ENCODE measurements at places on chromosomes 1 and 21. TPM values are rescaled to one million over a fixed set of nuclear protein-coding genes. Genes with fewer than 3 reads are reported as not detected.
A peak's percentile ranks its signal among the peaks of the same experiment; 100 is the strongest.

DNA sequence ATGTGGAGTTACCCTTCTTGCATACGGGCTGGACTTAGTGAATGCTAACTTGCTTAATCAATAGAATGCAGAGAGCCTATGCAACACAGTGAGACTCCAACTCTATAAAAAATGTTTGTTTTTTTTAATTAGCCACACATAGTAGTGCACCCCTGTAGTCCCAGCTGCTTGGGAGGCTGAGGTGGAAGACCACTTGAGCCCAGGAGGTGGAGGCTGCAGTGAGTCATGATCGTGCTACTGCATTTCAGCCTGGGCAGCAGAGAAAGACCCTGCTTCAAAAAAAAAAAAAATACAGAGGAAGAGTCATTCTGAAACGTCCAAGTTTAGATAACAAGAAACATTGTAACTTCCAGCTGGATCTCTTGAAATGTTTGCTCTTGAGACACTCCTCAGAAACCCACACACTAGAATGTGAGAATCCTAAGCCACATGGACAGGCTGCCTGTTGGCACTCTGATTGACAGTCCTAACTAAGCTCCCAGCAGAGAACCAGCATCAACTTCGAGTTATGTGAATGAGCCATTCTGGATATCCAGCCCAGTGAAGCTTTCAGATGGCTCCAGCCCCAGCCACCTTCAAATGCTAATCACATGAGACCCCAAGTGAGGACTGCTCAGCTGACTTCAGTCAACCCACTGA lies 20.0 kb upstream of the CAP1 start:
- no peaks in the 10 kb centered on the region for H3K4me1 ChIP-seq
- H3K27ac ChIP-seq: no peak overlapping the region
- H3K36me3 ChIP-seq: no peaks in the 10 kb centered on the region
- no peak overlapping the region for H3K4me3 ChIP-seq
- peak; percentile 35 for DNase-seq

DNA sequence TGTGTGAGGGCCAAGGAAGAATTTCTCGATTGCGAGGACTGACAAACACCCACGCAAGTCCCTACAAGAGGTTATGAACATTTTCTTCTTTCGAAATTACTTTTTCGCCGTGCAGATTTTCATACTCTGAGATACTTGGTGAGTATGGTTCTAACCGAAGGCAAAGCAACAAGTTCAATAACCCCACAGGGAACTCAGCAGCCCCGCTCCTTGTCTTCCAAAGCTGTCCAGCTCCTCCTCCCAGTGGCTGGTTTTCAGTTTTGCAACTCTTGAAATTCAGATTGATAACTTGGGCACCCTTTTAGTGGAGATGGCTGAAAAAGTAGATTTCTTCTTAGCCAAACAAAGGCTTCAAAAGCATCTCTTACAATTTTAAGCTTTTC lies 154.4 kb downstream of the SETD4 start:
- H3K36me3 ChIP-seq: no peaks in the 10 kb centered on the region
- no peak for DNase-seq
- H3K27me3 ChIP-seq: no peaks in the 10 kb centered on the region
- no peak overlapping the region for H3K27ac ChIP-seq

GRCh38 chr1:116572771-116573430 lies 2.1 kb upstream of the CD58 start:
- no peak overlapping the region for H3K4me3 ChIP-seq
- H3K36me3 ChIP-seq: no peaks in the 10 kb centered on the region
- no peak for DNase-seq
- peaks cover 2% of the 10 kb centered on the region for H3K4me1 ChIP-seq

GRCh38 chr21:34335316-34335715 lies 28.5 kb upstream of the KCNE2 start:
- DNase-seq: no peak
- H3K27me3 ChIP-seq: no peaks in the 10 kb centered on the region
- H3K36me3 ChIP-seq: no peaks in the 10 kb centered on the region
- H3K4me3 ChIP-seq: no peak overlapping the region

DNA sequence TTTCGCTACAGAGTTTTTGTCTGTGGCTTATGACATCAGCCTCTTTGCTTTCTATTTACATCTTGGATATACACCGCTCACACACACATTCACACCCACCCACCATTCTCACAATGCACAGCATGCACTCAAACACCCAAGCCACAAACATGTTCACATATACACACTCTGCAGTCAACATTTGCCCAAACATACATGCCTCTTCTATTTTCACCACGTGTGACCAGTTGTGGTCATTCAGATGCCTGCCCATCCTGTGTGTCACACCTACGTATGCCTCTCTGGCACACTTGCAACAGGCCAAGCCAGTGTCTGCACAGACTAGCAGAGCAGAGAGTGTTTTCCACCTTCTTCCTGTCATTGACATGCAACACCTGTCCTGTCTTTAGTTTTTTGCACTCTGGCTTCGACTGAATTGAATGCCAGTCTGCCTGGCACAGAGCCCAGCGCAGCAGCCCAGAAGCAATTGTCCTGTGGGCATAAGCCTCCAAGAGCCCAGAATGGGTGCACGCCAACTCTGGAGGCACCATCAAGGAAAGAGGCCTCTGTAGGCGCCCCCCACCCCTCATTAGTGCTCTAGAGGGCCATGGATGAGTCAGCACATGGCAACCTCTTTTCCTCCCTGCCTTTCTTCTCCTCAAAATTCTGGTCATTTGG lies 37.7 kb upstream of the LRRN2 start:
- no peaks in the 10 kb centered on the region for H3K4me1 ChIP-seq
- H3K4me3 ChIP-seq: no peak overlapping the region
- no peak for DNase-seq
- no peaks in the 10 kb centered on the region for H3K27me3 ChIP-seq

DNA sequence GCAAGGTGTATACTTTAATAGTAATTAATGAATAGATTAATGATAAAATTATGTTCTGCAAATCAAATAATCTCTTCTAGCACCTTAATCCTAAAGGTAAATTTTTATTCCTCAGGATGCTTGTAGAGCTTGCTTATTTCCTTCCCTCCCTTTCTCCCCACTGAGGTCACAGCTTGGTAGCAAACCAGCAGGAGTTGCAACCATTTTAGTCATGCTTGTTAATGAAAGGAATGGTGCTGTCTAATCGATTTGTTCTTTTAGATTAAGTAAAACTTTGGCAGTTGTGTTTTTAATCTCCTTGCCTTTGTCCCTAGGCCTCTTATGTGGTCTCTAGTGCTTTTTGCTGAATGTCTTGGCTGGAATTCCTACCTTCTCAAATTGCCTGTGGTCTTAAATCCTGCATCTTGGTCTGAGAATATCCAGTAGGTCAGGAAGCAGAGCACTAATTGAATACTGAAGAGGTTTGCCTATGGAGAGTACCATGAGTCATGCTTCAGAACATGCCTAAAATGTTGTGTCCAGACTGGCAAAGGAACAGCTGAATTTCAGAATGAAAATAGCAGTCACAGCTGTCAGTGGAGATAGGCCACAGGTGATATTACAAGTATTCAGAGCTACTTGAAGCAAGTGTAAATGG lies 36.3 kb upstream of the RWDD3 start:
- peak; percentile 50 for DNase-seq
- no peak overlapping the region for H3K4me3 ChIP-seq
- peak overlapping the region; percentile 55 for H3K27ac ChIP-seq
- H3K27me3 ChIP-seq: no peaks in the 10 kb centered on the region
- no peaks in the 10 kb centered on the region for H3K36me3 ChIP-seq

DNA sequence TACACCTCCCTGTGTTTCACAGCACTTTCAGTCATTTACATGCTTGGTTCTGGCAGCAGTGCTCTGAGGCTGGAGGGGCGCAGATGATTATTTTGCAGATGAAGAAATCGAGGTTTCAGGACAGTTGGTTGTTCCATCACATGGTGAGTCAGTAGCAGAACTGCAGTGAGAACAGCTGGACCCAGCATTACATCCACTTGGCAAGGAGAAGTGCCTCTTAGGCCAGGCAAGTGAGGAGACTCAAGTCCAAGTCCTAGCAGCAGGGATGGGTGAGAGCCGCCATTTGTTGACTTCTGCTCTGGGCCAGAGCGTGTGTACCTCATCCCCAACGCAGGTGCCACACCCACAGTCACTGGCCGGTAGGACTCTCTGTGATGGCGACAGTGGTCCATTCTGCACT lies 26.8 kb upstream of the EPHA8 start:
- no peak overlapping the region for H3K4me3 ChIP-seq
- H3K4me1 ChIP-seq: no peaks in the 10 kb centered on the region
- peak; percentile 26 for DNase-seq
- H3K36me3 ChIP-seq: 0 out of 2 replicates have a peak, but pooled peaks cover 1% of the 10 kb centered on the region
- peaks cover 1% of the 10 kb centered on the region for H3K27me3 ChIP-seq
- no peak overlapping the region for H3K27ac ChIP-seq

GRCh38 chr21:41328660-41329607 lies 12.3 kb downstream of the FAM3B start:
- H3K36me3 ChIP-seq: no peaks in the 10 kb centered on the region
- H3K4me3 ChIP-seq: no peak overlapping the region
- H3K27ac ChIP-seq: no peak overlapping the region
- H3K4me1 ChIP-seq: no peaks in the 10 kb centered on the region
- peak; percentile 35 for DNase-seq

DNA sequence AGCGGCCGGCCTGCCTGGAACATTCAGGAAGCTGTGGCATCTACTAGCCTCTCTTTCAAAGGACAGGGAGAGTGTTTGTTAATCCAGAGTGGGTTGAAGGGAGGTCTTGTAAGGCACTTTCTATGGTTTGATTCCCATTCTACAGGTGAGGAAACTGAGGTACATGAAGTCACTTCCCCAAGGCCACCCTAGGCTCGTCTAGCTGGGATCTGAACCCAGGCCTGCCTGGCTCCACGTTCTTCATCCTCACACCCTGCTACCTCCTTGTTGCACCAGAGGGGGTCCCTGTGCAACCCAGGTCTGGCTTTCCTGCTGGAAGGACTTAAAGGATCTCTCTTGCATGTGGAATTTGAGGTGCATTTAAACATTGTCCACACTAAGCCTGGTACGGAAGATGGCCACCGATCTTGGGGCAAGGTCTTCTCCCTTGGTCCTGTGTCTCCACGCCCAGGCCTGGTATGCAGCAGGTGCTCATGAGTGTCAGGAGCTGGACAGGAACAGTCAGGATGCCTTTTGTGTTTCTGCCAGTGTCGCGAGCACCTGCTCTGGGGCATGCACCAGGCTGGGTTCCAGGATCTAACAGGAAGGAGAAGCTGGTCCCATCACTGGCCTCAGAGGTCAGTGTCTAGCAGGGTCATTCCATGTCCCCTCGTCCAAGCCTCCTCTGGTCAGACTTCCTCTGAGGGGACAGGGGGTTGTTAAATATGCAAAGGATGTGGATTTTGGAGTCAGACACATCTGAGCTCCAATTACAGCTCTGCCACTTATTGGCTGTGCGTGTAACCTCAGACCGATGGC lies 103.2 kb upstream of the RUNX3 start:
- no peaks in the 10 kb centered on the region for H3K36me3 ChIP-seq
- no peaks in the 10 kb centered on the region for H3K27me3 ChIP-seq
- DNase-seq: no peak
- H3K4me3 ChIP-seq: no peak overlapping the region
- no peaks in the 10 kb centered on the region for H3K4me1 ChIP-seq

TGFB2 gene
- total RNA-seq: 5.3 TPM

KCNK2 gene
- 86.9 TPM for total RNA-seq

- H3K4me3 ChIP-seq: no peak overlapping the region
- H3K27me3 ChIP-seq: no peaks in the 10 kb centered on the region
- no peaks in the 10 kb centered on the region for H3K36me3 ChIP-seq
Measured at GRCh38 chr1:85850238-85850637, 142.0 kb upstream of the ZNHIT6 start.

LCK gene
- total RNA-seq: not detected

DNA sequence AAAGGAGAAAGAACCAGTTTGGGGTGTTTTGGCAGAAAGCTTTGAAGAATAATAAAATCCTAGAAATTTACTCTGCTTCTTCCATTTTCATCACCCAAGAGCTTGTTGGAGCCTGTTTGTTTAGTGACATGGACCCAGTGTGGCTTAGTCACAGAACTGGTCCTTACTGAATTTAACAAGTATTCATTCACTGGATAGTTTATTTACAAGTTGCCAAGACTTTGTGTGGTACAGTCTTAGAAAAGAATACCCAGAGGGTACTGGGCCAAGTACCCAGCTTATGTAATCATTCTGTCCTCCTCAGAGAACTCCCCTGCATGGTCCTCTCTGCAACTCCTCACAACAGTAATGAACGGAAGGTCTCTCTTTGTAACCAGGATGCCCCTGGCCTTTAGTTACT lies 16.4 kb downstream of the RAB4A start:
- peaks cover 8% of the 10 kb centered on the region for H3K36me3 ChIP-seq
- no peak overlapping the region for H3K27ac ChIP-seq
- H3K27me3 ChIP-seq: no peaks in the 10 kb centered on the region
- peaks cover 9% of the 10 kb centered on the region for H3K4me1 ChIP-seq
- H3K4me3 ChIP-seq: no peak overlapping the region

TDRD5 gene
- total RNA-seq: not detected

GRCh38 chr1:226688056-226688748 lies 50.9 kb downstream of the ITPKB start:
- H3K27me3 ChIP-seq: peaks cover 4% of the 10 kb centered on the region
- no peaks in the 10 kb centered on the region for H3K36me3 ChIP-seq
- no peak overlapping the region for H3K27ac ChIP-seq
- no peak for DNase-seq
- H3K4me3 ChIP-seq: no peak overlapping the region

GRCh38 chr21:42379426-42380215 lies 13.3 kb upstream of the TFF1 start:
- no peak for DNase-seq
- peaks cover 27% of the 10 kb centered on the region for H3K27me3 ChIP-seq
- H3K27ac ChIP-seq: no peak overlapping the region
- H3K4me1 ChIP-seq: no peaks in the 10 kb centered on the region
- H3K36me3 ChIP-seq: no peaks in the 10 kb centered on the region
- H3K4me3 ChIP-seq: no peak overlapping the region

SPRR5 gene
- not detected for total RNA-seq

DNA sequence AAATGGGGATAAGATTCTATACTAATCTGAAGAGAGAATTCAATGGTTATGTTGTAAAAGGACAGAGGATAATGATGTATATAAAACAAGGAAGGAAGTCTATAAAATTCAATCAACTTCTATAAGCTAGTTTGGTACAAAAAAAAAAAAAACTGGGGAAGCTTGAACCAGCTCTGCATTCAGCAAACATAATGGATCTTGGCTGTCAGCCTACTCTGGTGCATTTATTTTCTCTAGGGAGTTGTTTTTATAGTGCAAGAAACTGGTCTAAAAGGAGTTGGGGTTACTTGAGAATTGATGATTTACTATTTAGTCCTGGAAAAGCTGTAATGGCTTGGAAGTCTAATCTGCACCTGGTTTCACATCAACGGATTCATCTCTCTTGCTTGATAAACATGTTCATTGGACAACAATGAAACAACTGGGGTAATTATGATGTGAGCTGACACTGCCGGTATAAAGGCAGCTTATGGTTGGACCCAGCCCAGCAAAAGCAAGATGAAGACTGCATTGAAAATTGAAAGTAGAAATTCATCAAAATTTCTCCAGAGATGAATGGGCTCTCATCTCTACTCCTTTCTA lies 199.4 kb upstream of the NRIP1 start:
- H3K36me3 ChIP-seq: no peaks in the 10 kb centered on the region
- H3K4me3 ChIP-seq: no peak overlapping the region
- H3K4me1 ChIP-seq: no peaks in the 10 kb centered on the region
- H3K27ac ChIP-seq: no peak overlapping the region

- no peak for DNase-seq
- peaks cover 11% of the 10 kb centered on the region for H3K36me3 ChIP-seq
- no peak overlapping the region for H3K27ac ChIP-seq
- no peaks in the 10 kb centered on the region for H3K27me3 ChIP-seq
- H3K4me3 ChIP-seq: no peak overlapping the region
- H3K4me1 ChIP-seq: no peaks in the 10 kb centered on the region
Measured at GRCh38 chr1:161033751-161034150, 5.0 kb downstream of the TSTD1 start.

- no peaks in the 10 kb centered on the region for H3K4me1 ChIP-seq
- H3K27ac ChIP-seq: no peak overlapping the region
- H3K4me3 ChIP-seq: no peak overlapping the region
- peaks cover 12% of the 10 kb centered on the region for H3K27me3 ChIP-seq
- H3K36me3 ChIP-seq: no peaks in the 10 kb centered on the region
Measured at GRCh38 chr1:166927701-166928100, 47.6 kb downstream of the ILDR2 start.

Data from IMR-90 (cell line).